Neural progenitor cell (in vitro differentiated cells): ENCODE measurements at places on chromosomes 4 and X. TPM values are rescaled to one million over a fixed set of nuclear protein-coding genes. Genes with fewer than 3 reads are reported as not detected.

Gene PNMA6F
- total RNA-seq = 0.22 TPM in 1 of 2 replicates, not detected in the other

Gene BEX1
- total RNA-seq = 52.2 and 63.5 TPM in 2 replicates

Gene DDX60
- total RNA-seq = 3.3 and 7.8 TPM in 2 replicates

Gene PRPS2
- 21.6 and 32.2 TPM in 2 replicates for total RNA-seq

Gene PFKFB1
- 0.17 and 0.74 TPM in 2 replicates for total RNA-seq

Gene CSAG2
- total RNA-seq = not detected in 2 replicates

Gene SLITRK2
- total RNA-seq = 0.12 and 0.26 TPM in 2 replicates

Gene IL1RAPL1
- 10.7 and 13.4 TPM in 2 replicates for total RNA-seq

Gene NDP
- 2.3 and 2.5 TPM in 2 replicates for total RNA-seq

Gene ADAMTS3
- total RNA-seq = 2.0 and 2.1 TPM in 2 replicates

Gene TMEM255A
- total RNA-seq = 2.0 and 3.5 TPM in 2 replicates

Gene CPXCR1
- not detected in 2 replicates for total RNA-seq

Gene CACNA1F
- 1.1 and 4.9 TPM in 2 replicates for total RNA-seq

Gene TMEM175
- 4.4 and 10.1 TPM in 2 replicates for total RNA-seq

Gene CT45A3
- not detected in 2 replicates for total RNA-seq

Gene TLR3
- total RNA-seq = 0.62 and 0.92 TPM in 2 replicates

Gene GYPA
- total RNA-seq = not detected in 2 replicates

Gene PDZD4
- total RNA-seq = 1.9 and 5.2 TPM in 2 replicates

Gene PLAC8
- total RNA-seq = 0.15 TPM in 1 of 2 replicates, not detected in the other

Gene DDIT4L
- 26.9 and 45.9 TPM in 2 replicates for total RNA-seq

Gene C4orf51
- not detected in 2 replicates for total RNA-seq

Gene ZDHHC15
- 5.1 and 6.3 TPM in 2 replicates for total RNA-seq

Gene SPOCK3
- total RNA-seq = 0.21 and 0.34 TPM in 2 replicates

Gene AMMECR1
- total RNA-seq = 15.0 and 20.3 TPM in 2 replicates

Gene HMGB2
- total RNA-seq = 655 and 1,033 TPM in 2 replicates

Gene TRIM61
- not detected in 2 replicates for total RNA-seq

Gene ADH1B
- total RNA-seq = not detected in 2 replicates

Gene ALG13
- total RNA-seq = 67.1 and 71.2 TPM in 2 replicates

Gene SHROOM2
- 9.1 and 11.8 TPM in 2 replicates for total RNA-seq

Gene ANK2
- 79.8 and 121 TPM in 2 replicates for total RNA-seq

Gene FREM3
- not detected in 2 replicates for total RNA-seq

Gene FOXR2
- not detected in 2 replicates for total RNA-seq

Gene MAGEA3
- total RNA-seq = not detected in 2 replicates

Gene PRRG1
- 6.9 and 8.7 TPM in 2 replicates for total RNA-seq

Gene ATP1B4
- not detected in 2 replicates for total RNA-seq
